ENCODE measurements at places on chromosomes 7 and 10. TPM values are rescaled to one million over a fixed set of nuclear protein-coding genes. Genes with fewer than 3 reads are reported as not detected.

GRCh38 chr7:35371221-35371620 lies 117.3 kb upstream of the TBX20 start:
- no peak for DNase-seq

DNA sequence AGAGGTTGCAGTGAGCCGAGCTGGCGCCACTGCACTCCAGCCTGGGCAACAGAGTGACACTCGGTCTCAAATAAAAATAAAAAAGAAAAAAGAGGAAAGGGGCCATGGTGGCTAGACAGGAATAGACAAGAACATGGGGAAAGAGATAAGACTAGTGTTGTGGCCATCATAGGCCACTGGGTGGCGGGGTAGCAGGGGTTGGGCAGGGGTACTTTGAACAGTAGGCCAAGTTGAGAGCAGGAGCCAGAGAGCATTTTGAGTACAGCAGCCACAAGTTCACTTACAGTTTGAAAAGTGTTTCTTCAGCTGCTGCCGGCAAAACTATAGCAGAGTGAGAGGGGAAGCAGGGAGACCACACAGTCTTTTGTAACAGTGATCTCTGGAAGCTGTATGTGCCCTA lies 656.0 kb downstream of the CNTNAP2 start:
- DNase-seq = no peak

DNA sequence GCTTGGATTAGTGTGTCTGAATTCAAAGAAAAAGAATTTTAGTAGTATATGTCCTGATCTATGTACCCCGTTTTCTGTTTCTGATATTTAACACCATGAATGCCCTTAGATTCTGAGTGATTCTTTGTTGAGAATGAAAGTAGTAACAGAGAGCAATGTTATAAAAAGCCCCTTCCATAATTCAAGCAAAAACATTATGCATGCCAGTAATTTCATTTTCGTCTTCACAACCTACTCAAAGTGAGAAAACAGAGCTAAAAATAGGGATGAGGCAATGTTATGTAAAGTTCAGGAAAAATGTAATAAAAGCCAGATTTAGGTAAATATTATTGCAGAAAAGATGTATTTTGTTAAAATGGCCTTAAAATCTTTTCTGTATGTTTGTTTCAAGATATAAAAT lies 28.1 kb downstream of the PTPRZ1 start:
- no peak for DNase-seq

DNA sequence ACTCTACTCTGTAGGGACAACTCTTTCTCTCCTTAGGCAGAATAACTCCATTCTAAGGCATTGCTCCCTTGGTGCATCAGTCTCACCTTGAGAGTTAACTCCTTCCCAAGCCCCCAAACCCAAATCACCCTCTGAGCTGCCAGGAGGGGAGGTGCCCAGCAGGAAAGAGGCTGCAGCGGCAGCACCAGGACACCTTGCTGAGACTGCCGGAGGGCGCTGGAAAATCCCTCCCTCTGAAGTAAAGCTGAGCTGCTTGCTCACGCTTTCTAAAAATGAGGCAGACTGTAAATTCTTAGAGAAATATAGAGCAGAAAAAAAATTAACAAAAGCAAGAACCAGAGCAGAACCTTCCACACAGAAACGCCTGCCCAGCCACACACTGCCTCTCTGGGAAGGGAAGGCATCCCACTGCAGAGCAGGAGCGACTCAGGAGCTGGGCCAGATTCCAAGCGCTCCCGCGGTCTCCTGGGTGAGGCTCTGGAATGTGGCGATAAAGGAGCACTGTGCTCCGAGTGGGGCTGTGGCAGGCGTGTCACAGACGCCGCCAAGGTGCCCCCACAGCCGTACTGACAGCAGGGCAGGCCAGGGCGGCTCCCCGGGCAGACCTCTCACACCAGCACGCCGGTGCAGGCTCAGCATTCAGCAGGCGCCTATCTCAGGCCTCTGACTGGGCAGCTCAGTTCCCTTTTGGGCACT lies 202.1 kb downstream of the TNS3 start:
- DNase-seq = peak; percentile 37

DNA sequence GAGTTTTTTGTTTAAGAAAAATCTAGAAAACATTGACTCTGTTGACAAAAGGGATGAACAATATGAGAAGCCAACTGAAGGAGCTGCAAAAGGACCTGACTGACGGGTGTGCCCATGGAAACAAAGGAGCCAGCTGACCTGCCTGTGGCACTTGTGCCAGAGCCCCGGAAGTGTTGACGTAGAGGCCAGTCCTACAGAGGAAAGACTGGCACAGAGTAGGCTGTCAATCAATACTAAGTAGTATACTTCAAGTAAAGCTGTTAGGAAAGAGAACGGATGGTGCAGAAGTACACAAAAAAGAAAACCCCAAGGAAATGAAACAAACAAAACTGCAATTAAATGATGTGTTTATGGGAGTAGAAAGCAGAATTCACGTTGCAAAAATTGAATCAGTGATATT lies 19.0 kb upstream of the ABI1 start:
- no peak for DNase-seq

GRCh38 chr10:92822964-92823363 lies 25.4 kb upstream of the EXOC6 start:
- no peak for DNase-seq

- DNase-seq = peak; percentile 64
Observed at GRCh38 chr7:151876899-151877777, at the start of gene PRKAG2. PRKAG2 (minus strand) TSS chr7:151877115; CDS start chr7:151876620, 495 bp downstream.

DNA sequence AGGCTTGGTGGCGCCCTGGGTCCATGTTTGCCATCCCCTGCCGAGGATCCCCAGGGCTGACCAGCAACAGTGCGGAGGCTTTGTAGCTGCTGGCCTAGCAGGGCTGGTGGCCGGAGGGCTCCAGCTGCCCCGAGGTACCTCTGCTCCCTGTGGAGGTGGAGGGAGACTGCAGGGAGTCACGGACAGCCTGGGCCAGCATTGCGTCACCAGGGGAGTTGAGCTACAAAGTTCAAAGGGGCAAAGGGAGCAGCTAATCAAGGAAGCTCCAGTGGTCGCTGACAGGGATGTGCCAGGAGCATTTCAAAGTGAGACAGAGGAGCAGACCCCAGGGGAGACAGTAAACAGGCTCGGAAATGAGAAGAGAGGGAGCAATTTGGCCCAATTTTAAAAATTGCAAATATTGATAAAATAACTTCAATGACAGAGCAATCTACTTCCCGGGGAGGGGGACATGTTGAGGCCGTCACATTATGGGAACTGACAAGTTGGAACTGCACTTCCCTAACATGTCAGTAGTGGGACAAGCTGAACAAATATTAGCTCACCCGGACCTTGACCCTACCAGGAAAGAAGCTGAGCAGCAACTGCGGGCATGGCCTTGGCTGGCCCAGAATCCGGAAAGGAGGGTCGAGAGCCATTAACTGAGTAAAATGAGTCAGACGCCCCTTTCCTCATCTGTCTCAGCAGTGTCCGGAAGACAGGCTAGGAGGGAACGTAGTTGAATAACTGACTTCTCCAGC lies 39.4 kb downstream of the BTBD16 start:
- DNase-seq = no peak

DNA sequence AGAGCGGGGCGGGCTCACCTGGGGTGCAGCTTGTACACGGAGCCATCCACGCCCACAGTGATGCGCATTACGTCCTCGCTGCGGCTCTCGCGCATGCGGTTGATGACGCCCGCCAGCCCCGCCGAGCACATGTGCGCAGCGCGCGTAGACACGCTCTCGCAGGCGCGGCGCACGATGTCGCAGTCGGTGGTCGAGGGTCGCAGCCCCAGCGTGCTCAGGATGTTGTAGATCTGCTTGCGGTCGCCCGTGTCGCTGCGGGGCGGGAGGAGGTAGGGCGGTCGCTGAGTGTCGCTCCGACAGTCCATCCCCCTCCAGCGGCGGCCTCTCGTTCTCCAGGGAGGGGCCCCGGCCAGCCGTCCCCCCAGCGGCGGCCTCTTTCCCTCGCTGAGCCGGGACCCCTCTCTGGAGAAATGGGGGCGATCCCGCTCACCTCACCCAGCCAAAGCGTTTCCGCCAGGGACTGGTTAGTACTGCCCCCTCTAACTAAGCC lies 4.4 kb upstream of the MYL7 start:
- peak; percentile 27 for DNase-seq

- no peak for DNase-seq
Observed at GRCh38 chr7:133861876-133862275, 265.3 kb upstream of the LRGUK start.

DNA sequence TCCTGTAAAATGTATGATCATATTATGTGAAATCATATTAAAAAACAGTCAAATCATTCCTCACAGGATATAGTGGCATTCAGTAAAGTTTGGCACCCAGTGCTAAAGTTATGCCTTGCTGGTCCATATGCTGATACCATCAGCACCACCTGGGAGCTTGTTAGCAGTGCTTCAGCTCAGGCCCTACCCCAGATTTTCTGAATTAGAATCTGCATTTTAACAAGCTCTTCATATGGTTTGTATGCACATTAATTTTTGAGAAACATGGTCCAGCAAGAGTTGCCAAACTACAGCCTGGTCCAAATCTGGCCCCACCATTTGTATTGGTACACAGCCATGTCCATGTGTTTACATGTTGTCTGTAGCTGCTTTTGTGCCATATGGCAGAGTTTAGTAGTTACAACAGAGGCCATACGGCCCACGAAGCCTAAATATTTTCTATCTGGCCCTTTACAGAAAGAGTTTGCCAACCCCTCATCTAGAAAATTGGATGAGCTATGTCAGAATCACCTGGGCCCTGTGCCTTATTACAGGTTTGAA lies 30.1 kb downstream of the RAB18 start:
- no peak for DNase-seq

DNA sequence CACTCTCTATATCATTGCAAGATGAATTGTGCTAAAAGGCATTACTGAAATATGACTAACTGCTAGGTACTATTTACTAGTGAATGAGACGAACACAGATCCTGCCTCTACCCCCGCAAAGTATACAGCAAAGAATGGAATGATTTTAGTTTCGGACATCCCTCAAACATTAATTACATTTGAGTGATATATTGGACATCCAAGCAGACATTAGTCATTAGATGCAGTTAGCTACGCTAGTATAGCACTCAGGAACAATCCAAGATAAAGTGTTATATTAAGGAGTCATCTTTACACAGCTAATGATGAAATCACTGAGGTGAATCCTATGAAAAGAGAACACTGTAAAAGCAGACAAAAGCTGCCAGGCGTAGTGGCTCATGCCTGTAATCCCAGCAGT lies 7.3 kb upstream of the TAF3 start:
- DNase-seq = no peak

DNA sequence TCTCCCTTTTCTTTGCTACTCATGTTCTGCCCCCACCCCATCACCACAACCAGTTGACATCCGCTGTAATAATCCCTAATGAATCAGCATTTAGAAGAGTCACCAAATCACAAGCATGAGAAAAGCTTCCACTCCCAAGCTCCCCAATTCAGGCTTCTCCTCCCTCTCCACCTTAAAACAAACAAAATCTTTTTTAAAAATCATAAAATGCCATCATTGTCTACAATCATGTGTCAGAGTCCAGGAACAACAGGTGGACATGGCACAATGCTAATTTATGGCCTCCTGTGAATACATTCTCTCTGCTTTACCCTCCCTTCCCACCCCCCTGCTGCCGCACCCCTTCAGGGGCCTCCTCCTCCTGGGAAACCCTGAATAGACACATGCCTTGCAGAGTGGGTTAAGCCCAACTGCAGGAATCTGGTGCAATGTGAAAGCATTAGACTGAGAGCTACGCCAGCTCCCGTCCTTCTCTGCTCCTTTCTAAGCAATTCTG lies 3.7 kb downstream of the LRRC4 start:
- DNase-seq = no peak

DNA sequence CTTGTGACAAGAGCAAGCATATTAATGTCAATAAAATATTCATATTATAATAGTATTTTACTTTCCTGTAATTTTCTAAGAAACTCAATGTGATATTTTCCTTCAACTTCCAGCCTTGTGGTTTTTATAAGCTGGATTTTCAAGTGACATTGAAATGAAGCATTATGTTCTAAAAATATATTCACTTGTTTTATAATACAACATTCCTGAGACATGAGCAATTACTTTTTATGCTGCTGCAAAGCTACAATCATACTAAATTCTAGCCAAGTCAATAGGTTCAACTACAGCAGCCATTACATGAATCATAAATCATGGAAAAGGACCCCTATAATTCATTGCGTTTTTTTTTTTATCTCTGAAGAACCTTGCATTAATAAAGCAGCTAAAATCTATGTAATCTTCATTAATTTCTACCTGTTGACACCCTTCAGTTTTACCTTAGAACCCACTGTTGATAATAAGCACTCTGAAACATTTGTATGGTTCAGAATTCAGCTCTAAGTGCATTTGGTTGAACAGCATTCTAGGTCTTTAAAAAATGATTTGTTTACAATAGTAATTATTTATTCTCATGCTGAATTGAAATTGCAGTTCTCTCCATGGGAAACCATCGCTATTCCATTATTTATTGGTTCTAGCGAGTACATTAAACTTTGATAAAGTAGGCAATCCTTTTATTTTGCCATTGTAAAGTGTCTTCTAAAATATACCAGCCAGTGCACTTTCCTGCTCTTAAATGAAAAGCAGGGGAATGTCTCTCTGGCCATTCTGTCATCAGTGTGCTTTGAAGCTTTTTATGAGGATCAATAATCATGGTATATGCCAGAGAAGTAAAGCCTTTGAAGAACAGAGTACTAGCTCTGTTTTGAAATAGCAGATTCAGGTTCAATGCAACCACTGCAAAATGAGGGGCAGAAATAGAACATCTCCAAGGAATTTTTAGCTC lies 132.6 kb downstream of the GNAT3 start:
- no peak for DNase-seq

- peak; percentile 99 for DNase-seq
Observed at GRCh38 chr10:119725828-119726675, at the start of gene INPP5F. INPP5F (plus strand) TSS chr10:119726050; CDS start chr10:119726263, 213 bp downstream.

The OR6B1 gene
- not detected for total RNA-seq

The PRSS37 gene
- not detected for total RNA-seq

The ABCB4 gene
- total RNA-seq = 1.1 TPM

The C10orf105 gene
- 0.07 TPM for total RNA-seq

The FKBP9 gene
- 62.9 TPM for total RNA-seq

The SEC31B gene
- total RNA-seq = 7.6 TPM

Data from uterus (tissue), 4 donors.